Right ventricle myocardium superior (tissue), 1 donor: ENCODE measurements at places on chromosomes 13 and 19.
A peak's percentile ranks its signal among the peaks of the same experiment; 100 is the strongest.

DNA sequence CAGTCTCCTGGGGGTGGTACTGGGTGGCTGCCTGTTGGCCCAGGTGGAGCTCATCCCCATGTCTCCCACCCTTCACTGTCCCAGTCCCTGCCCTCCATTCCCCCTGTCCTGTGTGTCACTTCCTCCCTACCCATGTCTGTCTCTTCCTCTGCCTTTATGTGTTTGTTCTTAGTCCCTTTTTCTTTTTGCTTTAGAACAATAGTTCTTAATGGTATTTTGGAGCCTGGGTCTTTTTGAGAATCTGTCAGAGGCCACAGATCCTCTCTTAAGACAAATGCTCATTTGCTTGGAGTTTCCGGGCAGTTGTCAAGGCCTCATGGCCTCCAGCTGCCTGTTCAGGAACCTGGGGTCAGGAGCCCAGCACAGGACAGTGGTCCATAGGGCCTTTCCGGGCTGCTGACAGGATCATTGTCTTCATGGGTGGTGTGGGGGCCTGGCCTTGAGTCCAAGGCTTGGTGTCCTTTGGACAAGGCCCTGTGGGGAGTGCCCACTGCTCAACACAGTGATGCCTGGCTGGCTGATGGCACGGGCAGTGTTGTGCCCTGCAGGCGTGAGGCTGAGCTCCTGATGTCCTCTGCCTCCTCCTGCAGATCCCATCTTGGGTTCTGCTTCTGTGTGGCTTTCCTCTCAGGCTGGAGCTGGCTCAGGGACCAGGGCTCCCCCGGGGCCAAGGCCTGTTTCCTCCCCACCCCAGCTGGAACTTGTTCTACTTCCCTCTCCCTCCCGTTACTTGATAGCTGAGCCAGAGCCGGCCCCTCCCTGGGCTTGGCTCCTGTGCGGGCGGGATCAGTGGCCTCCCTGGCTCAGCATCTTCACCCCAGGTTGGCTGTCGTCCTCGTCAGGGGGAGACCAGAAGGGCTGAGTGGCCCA is 3.5 kb downstream of the EGLN2 start:
- DNase-seq = peak; percentile 88

DNA sequence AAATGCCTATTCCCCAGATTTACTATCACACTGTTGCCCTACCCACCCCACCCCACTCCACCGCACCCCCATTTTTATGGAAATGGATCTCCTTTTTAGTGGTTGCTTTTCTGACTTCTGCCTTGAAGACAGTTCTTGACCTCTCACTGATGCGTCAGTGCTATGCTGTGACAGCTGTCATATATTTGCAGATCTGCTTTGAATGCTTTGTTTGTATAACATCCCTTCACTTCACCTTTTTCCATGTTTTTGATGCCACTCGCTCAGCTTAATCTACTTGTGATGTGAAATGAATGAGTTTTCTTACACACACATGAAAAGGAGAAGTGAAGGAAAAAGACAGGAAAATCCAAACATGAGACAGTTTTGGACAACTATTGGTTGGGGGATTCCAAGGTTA is 731.0 kb downstream of the SLITRK6 start:
- DNase-seq = no peak

DNA sequence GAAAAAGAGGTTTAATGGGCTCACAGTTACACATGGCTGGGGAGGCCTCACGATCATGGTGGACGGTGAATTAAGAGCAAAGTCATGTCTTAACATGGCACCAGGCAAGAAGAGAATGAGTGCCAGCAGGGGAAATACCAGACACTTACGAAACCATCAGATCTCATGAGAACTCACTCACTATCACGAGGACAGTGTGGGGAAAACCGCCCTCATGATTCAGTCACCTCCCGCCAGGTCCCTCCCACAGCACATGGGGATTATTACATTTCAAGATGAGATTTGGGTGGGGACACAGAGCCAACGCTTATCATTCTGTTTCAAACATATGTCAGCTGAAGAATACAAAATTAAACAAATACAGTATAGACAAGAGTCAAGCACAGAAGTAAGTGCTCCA is 165.1 kb downstream of the PCCA start:
- no peak for DNase-seq

DNA sequence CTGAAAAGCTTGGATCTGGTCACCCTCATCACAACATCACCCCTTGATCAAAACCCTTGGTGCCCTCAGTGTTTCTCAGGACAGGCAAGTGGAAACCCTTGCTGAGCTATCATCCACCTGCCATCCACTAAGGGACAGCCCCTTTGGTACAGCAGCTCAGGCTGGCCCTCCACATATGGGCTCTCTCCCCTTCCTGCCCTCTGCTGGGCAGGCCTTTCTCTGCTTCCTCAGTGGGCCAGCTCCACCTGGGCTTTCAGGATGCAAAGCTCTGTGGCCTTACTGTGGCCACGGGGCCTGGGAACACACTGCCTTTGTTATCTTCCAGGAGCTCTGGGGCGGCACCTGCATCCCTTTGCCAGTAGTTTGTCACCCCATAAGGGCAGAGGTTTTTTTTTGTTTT is 4.9 kb downstream of the SUGP1 start:
- DNase-seq = no peak

DNA sequence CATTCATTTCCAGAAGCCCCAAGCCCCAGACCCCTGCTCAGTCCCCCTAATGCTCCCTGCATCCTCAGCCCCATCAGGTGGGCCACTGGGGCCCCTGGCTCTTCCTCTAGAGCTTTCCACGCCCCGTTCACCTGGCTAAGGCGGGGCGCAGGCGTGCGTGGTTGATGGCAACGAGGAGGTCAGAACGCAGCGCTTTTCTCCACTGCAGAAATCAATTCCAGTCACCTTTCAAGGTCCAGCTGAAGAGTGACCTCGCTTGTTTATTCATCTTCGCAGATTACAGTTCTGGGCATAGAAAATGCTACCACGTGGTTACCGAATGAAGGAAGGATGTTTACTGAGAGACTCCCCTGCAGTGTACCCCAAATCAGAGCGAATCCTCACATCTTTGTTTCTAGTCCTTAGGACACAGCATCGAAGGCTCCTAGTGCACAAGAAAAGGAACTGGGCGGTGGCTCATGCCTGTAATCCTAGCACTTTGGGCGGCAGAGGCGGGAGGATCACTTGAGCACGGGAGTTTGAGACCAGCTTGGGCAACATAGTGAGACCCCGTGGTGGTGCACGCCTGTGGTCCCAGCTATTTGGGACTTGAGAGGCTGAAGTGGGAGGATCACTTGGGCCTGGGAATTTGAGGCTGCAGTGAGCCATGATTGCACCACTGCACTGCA is 828 bp upstream of the PBX4 start:
- no peak for DNase-seq
